ENCODE measurements at places on chromosomes 3 and 15.

DNA sequence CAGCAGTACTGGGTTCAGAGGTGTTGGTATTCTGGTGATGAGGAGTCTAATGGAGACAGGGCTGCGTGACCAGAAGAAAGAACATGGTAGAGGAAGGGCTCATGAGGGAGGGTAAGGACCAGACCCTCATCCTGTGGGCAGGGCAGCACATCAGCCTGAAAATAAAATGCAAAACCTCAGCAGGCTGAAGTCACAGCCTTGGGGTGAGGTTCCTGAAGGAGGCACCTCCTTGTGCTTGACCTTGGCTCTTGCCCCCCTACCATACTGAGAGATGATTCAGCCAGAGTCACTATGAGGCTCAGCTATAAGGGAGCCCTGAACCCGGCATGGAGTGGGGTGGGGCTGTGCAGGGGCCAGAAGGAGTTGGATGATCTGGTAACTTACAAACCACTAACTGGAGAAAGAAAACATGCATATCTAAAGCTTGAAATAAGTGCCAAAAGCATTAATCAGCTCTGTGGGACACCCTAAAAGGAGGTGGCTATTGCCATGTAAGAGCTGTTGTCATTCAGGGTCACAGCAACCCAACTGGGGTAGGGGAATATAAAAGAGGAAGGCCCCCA is 60.2 kb downstream of the CORO2B start:
- DNase-seq: no peak

- no peak for DNase-seq
Measured at GRCh38 chr15:60918234-60918959, 310.7 kb downstream of the RORA start.

- no peak for DNase-seq
Measured at GRCh38 chr3:178255315-178255714, 280.9 kb upstream of the KCNMB2 start.

DNA sequence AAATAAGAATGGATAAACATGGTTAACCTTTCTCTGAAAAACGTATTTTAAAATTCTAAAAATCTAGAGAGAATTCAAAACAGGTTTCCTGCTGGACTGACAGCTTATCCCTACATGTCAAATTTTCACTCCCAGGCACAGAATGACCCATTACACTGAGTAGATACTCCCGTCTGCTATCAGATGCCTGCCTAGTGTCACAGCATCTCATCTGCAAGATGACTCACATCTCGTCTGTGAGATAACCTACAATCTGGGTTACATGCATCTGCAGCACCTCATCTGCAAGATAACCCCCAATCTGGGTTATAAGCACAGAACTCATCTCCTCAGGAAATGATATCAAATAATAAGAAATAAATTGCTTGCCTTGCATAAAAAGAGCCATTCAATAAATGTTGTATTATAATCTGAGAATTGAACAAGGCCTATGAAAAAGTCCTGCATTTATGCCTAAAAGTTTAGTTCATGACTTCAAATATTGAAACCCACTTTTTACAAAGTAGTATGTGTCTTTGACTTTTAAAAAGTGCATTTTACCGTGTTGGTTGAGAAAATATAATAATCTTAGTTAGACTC is 188.3 kb upstream of the THBS1 start:
- no peak for DNase-seq

DNA sequence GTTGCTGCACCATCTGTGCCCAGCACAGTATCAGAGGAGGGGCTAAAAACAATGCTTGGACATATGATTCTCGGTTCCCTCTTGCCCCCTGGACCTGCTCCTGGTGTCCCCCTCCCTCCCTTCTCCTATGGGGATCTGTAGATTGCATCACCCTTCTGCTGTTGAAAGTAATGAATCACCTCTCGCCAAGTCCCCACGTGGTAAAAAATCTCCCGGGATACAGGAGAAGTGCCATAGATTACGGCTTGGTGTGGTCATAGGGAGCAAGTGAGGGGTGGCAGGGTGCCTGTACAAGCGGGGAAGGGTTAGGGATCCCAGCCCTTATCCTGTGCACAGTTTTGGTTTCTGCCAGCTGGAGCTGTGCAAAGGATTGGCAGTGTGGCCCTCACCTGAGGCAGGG is 37.7 kb downstream of the AMOTL2 start:
- DNase-seq: no peak

DNA sequence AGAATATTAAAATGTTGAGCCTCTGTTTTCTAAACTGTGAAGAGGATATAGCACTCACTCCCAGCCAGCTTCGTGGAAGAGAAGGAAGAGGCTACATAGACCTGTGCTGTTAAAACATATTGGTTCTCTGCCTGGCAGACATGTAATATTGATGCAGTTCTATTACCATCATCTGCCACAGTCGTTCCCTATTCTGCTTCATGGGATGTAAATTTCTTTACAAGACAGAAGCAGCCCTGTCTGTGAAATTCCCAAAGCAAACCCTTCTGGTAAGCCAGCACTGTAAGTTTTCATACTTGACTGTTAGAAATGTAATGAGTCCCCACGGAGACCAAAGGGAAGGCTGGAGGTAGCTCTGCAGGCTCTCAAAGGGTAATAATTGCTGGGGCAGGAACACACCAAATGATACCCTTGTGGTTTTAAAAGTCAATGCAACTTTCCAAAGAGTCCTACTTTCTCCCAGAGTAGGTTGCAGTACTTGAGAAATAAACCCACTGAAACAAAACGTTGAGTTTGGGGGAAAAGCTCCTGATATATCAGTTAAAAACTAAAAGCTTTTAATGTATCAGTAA is 129.9 kb upstream of the HES1 start:
- DNase-seq: no peak

GRCh38 chr3:65650247-65650646 is 388.5 kb downstream of the MAGI1 start:
- DNase-seq: no peak

- no peak for DNase-seq
Measured at GRCh38 chr15:60381148-60381788, 16.5 kb downstream of the ANXA2 start.

DNA sequence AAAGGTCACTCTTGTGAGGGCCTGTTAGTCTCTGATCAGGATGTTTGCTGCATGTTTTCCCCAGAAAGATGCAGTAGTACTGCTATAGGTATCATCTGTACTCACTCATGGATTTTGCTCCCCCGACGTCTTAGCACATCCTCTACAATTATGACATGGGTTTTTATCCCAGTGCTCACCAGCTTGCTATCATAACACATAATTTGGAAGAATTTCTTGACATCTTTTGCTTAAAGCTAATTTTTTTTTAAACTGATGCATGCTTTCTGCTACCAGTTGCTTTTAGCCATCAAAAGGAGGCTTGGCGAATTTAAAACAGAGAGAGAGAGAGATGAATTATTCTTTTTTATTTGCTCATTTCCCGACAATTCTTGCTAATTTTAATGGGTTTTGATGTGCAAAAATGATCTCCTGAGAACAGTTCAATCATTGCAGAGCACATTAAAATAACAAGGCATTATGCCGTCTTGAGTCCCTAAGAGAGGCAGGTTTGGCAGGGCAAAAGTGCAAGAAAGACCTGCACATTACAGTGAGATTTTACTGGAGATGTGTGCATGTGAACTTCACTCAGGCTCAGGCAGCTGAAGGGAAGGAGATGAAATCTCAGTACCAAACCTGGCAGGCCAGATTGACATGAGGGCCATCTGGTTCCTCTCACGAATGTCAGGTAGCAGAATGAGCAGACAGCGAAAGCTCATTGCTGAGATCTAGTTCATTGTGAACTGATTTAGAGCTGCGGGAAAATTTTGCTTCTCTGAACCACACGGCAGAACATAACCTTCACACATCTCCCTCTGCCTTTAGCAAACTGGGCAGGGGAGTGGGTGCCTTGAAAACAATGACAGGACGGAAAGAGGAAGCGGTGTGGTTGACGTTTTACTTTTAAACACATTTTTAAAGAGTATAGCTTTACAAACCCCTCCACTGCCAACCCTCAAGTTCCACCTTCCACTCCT is 25.9 kb upstream of the GOLGA8B start:
- DNase-seq: no peak

- DNase-seq: no peak
Measured at GRCh38 chr3:68912376-68912775, 20.0 kb downstream of the TAFA4 start.

DNA sequence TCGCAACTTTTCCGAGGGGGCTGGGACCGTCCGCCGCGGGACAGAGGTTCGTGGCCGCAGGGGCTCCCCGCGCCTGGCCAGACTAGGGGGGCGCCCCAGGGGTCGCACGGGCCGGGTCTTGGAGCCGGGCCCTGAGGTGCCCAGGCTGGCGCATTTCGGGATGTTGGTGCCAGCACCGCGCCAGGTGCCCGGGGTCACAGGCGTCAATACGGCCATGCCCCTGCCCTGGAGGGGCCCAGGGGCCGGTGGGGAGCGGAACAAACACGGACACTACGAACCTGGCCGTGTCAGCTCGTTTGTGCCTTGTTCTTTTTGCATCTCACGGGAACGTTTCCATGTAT is 366 bp downstream of the TM6SF1 start:
- no peak for DNase-seq

GRCh38 chr3:183906234-183906921 is 21.7 kb upstream of the PARL start:
- DNase-seq: no peak

DNA sequence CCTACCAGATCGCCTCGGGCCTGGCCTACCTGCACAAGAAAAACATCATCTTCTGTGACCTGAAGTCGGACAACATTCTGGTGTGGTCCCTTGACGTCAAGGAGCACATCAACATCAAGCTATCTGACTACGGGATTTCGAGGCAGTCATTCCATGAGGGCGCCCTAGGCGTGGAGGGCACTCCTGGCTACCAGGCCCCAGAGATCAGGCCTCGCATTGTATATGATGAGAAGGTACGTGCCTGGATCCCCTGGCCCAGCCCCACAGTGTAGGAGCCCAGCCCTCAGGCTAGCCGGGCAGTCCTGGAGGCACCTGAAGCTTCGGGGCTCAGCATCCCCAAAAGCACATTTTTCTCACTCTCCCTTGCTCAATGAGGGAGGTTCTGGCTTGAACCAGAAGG is 135.8 kb downstream of the LRRK1 start:
- DNase-seq: no peak

- DNase-seq: peak; percentile 95
Measured at GRCh38 chr15:67839929-67840748, at the start of gene RNU6-1. TSS of gene RNU6-1 (minus strand) at chr15:67840045.

- no peak for DNase-seq
Measured at GRCh38 chr3:43001094-43001553, 22.0 kb downstream of the GASK1A start.

- no peak for DNase-seq
Measured at GRCh38 chr3:193768070-193768394, 175.0 kb downstream of the OPA1 start.

- no peak for DNase-seq
Measured at GRCh38 chr15:93040288-93041158, 48.5 kb downstream of the RGMA start.

DNA sequence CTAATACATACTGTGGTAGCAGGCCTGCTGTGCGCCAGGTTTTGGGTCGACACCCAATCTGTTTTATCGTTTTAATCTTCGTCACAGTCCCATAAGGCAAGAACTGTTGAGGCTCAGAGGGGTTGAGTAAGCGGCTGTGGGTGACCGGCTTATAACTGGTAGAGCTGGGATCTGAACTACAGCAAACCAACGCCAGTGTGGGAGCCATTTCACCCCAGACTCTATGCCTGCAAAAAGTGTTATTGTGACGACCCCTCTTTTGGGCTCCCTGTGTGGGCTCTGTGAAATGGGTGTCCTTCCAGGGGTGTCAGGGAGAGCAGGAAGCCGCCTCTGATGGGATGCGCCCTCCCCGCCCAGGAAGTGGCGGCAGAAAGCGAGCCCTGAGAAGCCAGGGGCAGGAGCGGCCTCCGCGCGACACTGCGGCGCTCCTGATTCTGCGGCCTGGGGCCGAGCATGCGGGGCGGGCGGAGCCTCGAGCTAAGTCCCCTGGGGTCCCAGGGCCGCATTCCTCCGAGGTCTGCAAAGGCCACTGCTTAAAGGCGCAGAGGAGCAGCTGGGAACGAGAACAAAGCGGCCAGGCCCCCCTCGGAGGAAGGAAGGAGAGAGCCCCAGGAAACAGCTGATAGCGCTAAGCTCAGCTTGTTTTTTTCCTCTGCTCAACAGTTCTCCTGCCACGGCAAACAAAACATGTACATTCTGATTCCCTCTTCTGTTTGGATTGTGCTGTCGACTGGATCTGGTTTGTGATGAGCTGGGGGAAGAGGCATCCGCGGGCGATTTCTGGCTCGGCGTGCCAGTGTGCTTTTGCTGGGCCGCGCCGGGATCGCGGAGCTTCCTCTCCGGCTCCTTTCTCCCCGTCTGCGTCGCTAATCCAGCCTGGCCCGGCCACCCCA is 33.9 kb downstream of the GRK7 start:
- peak; percentile 26 for DNase-seq

DNA sequence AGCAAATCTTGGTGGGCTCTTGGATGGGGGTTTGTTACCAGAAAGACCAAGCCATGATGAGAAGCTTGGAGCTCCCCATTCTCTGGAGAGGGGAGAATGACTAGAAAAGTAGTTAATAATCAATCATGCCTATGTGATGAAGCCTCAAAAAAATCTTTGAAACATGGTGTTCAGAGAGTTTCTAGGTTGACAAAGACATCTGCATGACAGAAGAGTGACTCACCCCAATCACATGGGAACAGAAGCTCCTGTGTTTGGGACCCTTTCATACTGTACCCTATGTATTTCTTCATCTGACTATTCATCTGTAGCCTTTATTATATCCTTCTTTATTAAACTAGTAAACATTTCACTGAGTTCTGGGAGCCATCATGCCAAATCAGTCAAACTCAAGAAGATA is 87.4 kb downstream of the BCHE start:
- DNase-seq: no peak

- DNase-seq: no peak
Measured at GRCh38 chr3:38519000-38519399, 22.9 kb downstream of the EXOG start.

DNA sequence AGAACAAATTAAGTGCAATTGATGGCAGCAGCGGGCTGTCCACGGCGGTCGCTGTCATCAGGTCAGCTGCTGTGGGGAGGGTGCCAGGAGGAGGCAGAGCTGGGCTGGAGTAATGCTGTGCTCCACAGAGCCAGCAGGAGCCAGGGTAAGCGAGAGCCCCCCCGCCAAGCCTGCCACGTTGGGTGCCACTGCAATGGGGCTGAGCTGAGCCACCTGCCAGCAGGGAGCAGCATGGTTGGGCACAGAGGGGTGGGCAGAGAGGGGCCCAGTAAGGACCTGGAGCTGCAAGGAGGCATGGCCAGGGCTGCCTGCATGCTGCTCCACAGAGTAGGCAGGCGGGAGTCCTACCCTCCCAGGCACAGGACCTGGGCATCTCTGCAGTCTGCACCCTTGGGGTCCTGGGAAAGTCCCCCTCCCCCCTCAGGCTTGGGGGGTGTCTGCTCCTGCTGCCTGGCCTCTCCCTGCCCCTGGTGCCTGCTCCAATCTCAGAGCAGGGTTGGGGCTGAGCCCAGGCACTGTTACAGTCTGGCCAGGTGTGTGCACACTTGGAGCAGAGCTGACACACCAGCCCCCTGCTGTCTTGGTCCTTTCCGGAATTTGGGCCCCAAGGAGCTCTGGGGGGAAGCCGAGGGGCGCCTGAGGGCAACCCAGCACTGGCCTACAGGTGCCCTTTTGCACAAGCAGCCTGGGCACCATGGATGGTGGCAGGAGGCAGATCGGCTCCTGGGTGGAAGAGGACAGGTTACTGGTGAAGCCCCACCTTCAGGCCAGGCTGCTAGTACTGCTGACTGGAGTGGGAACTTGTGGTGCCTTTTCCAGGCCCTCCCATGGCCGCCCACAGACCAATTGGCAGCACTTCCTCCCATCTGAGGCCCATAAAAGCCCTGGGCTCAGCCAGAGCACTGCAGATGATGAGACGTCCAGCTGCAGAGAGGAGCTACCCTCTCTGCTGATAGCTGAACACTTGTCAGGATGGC is 8.5 kb upstream of the PIAS1 start:
- no peak for DNase-seq

- DNase-seq: no peak
Measured at GRCh38 chr3:43113671-43114070, 7.8 kb upstream of the POMGNT2 start.
